H4 (cell line): ENCODE measurements at places on chromosomes 3 and 15.

GRCh38 chr15:41917767-41918430, 24.0 kb upstream of the SPTBN5 start:
- peak; percentile 74 for DNase-seq

GRCh38 chr15:82020625-82021394, 25.0 kb downstream of the MEX3B start:
- DNase-seq, result no peak

GRCh38 chr3:109114746-109115145, 3.2 kb downstream of the MORC1 start:
- DNase-seq, result no peak

DNA sequence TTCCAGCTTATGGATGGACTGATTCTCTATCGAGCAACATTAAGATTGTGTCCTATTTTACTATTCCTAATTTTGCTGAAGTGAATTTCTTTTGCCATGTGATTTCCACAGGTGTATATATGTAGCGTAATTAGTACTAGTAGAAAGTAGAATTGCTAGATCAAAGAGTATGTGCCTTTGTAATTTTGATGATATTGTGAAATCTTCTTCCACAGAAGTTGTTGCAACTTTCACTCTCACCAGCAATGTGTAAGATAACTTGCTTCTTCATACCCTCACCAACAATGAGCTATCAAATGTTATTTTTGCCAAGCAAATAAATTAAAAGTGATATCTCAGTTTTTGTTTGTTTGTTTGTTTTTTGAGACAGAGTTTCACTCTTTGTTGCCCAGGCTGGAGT, 5.4 kb downstream of the PGBD4 start:
- no peak for DNase-seq

- no peak for DNase-seq
Measured at GRCh38 chr3:94694894-94695293, 632.0 kb downstream of the NSUN3 start.

- no peak for DNase-seq
Measured at GRCh38 chr3:464255-464654, 267.7 kb downstream of the CHL1 start.

DNA sequence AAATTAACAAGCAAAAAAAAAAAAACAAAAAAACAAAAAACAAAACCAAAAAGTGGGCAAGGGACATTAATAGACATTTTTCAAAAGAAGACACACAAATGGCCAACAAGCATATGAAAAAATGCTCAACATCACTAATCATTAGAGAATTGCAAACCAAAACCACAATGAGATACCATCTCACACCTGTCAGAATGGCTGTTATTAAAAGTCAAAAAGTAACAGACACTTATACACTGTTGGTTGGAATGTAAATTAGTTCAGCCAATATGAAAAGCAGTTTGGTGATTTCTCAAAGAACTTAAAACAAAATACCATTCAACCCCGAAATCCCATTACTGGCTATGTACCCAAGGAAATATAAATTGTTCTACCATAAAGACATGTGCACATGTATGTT, 222.4 kb upstream of the CD96 start:
- no peak for DNase-seq
